Endothelial cell (in vitro differentiated cells): ENCODE measurements at places on chromosomes 7 and 10.

DNA sequence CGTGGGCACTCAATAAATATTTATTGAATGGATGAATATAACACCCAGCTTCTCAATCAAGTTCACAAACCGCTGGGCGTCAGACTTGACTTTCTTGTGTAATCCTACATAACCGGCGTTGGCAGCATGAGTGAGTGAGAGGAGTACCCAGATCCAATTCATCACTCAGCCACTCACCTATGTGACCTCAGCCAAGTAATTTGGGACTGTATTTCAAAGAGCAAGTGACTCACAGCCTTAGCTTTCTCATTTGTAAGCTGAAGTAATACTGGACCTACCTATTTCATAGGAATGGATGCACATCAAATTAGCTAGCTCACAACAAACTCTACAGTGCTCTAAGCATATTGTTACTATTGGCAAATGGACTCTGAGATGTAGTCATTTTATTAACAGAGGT lies 53.8 kb upstream of the FAM204A start:
- no peak for DNase-seq

- no peak for DNase-seq
These were observed 201.6 kb downstream of the LRRTM3 start for GRCh38 chr10:67127441-67127840.

DNA sequence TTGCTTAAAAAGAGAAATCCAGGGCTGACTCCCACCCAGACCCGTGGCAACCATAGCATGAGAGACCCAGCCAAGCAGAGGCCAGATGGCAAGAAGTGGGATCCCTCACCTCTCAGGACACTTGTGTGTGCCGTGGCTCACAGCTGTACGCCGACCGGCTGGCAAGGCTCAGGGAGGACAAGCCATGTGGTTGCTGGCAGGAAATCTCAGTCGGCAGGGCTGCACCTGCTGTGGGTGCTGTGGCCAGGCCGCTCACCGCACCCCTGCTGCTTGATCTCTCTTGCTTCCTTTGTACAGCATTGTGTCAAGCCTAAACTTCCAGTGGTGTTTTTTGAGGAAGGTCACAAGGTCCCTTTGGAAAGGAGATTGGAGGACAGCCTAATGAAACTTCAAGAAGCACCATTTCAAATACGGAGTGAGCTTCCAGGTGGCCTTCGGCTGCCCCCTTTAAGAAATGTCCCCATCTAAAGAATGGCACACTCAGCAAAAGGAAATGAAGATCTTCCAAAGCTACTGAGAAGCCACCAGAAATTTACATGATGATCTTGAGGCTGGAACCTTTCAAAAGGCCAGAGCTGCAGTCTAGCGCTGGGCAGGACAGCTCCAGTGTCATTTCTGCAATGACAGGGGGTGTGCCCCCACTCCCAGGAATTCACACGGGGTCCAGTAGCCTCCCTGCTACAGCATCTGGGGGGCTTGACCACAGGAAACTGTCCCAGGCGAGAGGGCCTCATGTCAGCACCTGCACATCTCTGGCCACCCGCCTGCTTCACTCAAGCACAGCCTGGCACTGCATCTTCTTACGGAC lies 409.0 kb upstream of the MGMT start:
- DNase-seq = no peak

DNA sequence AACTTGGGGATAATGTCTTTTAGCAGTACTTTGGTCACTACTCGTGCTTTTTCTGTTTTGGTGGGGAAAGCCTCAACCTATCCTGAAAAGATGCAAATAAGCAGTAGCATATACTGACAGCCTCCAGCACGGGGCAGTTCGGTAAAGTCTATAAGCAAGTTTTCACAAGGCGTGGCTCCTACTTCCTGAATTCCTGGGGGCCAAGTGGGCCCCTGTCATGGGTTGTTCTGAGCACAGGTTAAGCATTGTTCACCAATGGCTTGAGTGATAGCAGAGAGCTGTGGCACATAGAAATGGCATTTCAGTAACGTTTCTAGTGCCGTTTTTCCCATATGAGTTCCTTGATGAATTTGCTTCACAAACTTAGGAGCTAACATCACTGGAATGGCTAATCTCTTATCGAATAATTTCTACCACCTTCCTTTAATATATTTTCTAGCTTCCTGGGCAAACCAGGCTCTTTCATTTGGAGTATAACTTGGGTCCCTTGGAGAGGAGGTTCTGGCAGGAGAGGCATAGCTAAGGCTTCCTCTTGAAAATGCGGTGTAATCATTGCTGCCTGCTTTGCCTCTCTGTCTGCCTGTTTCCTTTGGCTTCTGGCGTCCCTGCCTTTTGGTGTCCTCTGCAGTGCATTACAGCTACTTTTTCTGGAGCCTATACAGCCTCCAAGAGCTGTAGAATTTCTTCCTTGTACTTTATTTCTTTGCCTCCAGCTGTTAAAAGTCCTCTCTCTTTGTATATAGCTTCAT lies 11.7 kb upstream of the ZNF239 start:
- no peak for DNase-seq
